ENCODE measurements at places on chromosomes 6 and 20.

GRCh38 chr6:152637296-152638047 is at the start of gene SYNE1:
Gene SYNE1, minus strand, starts transcription at chr6:152637362. Its CDS starts 9,031 bp downstream, at chr6:152628331.
- no peak for DNase-seq

DNA sequence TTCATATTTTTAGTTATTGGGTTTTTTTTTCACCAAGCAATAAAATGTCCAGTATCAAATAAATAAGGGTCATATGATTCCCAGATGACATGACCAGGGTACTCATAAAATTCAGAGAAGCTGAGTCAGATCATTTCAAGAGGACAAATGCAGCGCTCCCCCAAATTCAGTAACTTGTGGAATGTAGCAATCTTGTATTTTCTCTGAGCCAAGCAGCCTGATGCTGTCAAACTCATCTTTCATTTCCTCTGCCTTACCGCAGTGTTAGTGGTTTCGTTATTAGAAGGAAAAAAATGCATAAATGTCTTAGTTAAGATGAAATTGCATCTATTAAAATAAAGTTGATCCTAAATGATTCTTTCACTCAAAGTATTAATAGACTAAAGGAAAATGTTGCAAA is 57.8 kb upstream of the EDN1 start:
- no peak for DNase-seq

DNA sequence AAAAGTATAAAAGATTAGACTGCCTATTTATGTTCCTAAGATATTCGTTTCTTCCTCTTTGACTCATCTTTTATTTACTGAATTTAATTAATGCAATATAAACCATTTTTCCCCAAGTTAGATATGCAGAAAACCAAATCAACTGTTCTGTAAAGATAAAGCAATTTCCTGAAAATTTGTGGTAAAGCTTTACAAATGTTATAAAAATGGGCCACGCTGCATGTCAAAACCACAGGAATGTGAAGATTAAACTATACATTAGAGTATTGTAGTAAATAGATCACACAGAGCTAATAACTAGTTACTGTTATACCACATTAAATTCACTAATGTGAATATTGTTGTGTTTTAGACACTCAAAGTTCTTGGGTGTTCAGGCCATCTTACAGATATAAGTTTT is 83.4 kb downstream of the OPN5 start:
- DNase-seq = no peak

DNA sequence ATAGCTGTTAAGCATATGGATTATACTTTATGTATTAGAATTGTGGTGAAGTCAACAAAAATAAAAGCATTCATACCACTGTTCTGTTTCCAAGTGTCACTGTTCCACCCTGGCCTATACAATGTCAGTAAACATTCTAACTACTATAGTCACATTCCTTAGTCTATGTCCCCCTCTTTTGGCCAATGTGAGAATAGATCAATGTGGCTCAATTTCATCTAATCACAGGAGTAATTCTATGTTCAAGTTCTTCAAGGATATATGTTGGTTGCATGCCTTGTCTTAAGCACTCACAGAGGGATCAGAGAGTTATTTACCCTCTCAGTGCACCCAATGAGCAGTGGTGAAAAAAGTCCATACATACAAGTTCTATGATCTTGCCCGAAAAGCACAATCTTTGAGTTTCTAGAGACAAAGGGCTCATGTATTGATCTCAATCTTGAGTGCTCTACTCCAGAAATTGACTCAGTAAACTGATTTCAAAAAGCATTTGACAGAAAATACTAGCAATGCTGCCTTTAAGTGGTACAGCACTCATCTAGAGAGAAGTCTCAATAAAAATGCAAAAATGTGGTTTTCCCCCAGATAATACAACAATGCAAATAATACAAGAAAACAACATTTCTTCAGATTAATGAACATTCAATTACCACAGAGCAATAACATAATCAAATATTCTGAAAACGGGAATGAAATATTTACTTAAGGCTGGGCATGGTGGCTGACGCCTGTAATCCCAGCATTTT is 16.5 kb downstream of the SMLR1 start:
- no peak for DNase-seq

DNA sequence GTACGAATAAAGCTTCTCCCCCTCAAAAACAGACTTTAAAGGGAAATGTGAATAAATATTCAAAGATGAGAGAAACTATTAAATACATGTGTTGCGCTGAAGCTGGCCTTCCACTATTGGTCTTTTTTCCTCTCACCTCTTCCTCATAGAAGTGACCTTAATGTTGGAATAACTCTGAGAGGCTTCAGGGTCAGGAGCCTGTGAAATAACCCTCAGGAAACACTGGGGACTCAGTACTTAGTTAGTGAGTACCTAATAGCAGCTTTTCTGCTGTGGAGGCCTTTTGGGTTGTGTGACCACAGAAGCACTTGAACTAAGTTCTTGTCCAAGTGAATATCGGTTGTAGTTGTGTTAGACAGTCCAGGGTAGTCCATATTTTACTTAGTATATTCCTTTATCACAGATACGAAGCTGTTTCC is 799 bp upstream of the SHPRH start:
- DNase-seq = no peak
